Stimulated activated CD8-positive, alpha-beta memory T cell treated with anti-CD3 and anti-CD28 coated beads, Interleukin-2, amount 100 ng/mL, for 48 hours (primary cell): ENCODE measurements at places on chromosomes 16 and 17.

DNA sequence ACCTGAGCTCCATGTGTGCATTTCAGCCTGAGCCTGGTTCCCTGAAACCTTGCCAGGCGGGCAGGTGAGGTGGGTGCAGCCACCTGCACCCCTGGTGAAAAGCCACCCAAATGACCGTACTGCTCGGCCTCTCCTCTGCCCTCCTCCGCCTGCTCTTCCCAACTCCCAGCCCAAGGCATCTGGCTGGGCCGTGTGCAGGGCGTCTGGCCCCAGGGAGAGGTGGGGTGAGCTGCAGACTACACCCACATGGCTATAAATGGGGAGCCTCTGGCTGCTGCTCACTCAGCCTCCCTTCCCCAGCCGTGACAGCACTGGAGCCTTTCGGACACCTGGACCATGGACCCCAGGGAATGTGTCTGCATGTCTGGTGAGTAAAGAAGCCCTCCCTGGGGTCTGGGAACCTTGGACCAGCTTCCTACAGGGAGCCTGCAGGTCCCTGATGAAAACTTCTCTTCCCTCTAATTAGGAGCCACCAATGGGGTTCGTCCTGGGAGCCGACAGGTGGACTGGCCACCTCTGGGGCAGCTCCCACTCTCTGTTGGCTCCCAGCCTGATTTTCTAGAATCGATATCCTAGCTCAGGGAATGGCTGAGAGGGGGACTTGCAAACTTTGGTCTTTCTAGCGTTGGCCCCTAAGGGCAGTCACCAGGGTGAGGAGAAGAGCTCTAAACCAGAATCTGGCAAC, at the start of gene MT4:
Gene MT4 (plus strand): TSS at position 281 of the 685 bp plus-strand sequence. CDS start 56 bp downstream, at position 337.
- no peak for DNase-seq

- DNase-seq: no peak
These were observed 9.8 kb upstream of the CD300E start for GRCh38 chr17:74633326-74633725.

- DNase-seq: no peak
These were observed 5.4 kb upstream of the KLHL11 start for GRCh38 chr17:41870627-41871026.

- DNase-seq: no peak
These were observed 283.1 kb downstream of the SEC14L1 start for GRCh38 chr17:77423589-77424451.

DNA sequence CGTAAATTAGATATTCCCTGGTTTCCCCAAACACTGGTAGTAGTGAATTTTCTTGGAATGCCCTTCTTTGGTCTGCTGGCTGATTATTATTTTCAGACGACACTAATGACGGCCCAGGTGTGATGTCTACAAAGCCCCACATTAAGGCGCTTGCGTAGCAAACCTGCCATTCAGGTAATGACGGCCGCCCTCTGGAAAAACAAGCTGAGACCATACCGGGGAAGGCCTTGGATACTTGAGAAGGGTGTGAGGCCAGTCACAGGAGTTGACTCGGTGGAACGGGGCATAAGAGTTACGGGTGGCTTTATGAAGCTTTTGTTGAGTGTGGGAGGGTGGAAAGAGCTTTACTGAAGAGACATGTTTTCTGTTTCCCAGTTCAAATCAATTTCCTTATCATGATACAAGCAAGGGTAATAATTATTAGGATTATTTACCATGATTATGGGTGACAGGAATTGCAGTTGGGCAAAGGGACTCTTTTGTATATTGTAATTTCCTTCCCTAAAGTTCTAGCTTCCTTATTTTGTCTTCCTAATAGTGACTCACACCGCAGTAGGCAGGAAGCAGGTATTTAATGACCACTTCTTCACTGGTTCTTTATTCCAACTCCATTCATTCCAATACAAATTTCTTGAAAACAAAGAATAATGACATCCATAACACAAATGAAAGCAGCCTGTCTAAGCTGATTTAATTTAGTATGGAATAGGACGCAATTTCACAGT, 24.8 kb downstream of the KRT23 start:
- no peak for DNase-seq

DNA sequence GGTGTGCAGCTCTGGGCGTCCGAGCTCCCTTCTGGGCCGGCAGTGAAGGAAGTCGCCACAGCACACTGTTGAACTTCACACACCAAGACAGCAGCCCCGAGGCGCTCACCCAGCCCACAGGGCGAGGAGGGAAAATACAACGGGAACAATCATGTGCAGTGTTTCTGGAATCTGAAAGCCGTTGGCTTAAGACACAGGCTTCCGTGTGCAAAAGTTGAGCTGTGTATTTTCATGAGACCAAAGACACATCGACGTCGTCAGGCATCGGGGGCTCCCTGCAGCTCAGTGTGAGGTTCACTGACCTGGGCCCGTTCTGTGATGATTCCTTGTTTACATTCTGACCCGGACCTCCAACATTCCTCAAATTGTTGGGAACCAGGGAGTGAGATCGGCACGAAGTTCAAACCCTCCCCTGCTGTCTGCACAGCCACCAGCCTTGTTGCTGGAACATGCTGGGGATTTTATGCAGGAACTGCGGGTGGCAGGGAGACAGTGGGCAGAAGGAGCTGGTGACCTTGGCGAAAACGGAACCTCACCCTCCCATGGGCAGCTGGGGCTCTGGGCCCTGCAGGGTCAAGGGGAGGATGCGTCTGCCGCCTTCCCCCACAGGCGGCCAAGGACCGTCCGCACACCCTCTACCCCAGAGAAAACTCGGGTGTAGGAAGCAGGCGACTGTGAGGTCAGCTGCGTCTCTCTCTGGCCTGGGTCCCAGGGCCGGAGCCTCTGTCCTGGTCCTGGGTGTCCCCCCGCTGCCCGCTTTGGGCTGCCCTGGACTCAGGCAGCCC, 72.2 kb downstream of the METRNL start:
- DNase-seq: no peak

DNA sequence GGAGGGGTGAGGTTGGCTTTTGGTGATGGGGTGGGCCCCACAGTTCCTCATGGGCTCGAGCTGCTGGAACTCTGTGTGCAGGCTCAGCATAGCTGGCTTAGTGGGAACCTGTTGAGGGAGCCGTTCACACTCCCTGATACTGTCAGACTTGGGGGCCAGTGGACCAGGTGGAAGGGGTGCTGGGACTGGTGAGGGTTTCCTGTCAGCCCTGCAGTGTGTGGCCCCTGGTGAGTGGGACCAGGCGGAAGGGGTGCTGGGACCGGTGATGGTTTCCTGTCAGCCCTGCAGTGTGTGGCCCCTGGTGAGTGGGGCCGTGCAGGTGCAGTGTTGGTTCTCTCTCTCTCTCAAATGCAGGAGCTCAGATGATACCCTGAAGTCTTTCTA, 45.1 kb upstream of the ZNF750 start:
- no peak for DNase-seq
